Fibroblast of skin of left quadriceps (primary cell): ENCODE measurements at places on chromosomes 12 and 14.

GRCh38 chr12:121943926-121944325 is 25.5 kb downstream of the CFAP251 start:
- no peak for DNase-seq

- peak; percentile 98 for DNase-seq
Observed at GRCh38 chr12:65615118-65615517, 209.2 kb upstream of the HMGA2 start.

DNA sequence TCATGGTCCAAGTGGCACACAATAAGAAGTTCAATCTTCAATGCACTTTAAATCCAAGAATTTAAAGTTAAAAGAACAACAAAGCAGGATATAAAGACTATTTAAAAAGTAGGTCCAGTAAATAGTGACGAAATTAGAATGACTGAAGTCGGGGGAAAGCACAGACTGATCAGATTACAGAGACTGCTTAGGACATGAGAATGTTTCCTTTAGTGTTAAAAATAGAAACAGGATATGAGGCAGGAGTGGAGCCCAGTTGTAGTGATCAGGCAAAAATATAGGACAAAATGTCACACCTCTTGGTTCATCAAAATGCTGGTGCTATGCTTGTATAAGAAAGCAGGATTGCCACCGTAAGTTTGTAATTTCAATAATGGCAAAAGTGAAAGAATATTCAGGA is 52.2 kb upstream of the CD163 start:
- DNase-seq = peak; percentile 52

GRCh38 chr12:115574826-115575225 is 702.7 kb downstream of the MED13L start:
- no peak for DNase-seq

GRCh38 chr12:98701166-98701565 is 56.1 kb downstream of the APAF1 start:
- no peak for DNase-seq

DNA sequence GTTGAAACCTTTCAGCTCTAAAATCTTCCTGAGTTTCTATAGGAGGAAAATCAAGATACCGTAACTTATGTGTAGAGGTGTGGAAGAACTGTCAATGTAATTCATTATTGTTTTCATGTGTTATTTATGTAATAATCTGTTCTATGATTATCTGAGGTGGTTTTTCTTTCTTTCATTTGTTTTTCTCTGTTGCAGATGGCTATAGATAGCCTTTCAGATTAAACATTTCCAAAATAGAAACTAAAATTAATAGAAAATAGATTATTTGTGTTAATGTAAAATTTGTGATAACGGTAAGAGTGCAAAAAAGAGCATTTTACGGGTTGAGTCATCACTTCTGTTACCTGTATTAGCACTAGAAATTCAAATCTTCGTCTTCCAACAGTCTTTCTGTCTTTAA is 128.8 kb downstream of the SYNE2 start:
- no peak for DNase-seq

- no peak for DNase-seq
Observed at GRCh38 chr14:71468701-71469100, 463.5 kb upstream of the RGS6 start.

GRCh38 chr12:41100572-41100971 is 87.5 kb upstream of the PDZRN4 start:
- no peak for DNase-seq

DNA sequence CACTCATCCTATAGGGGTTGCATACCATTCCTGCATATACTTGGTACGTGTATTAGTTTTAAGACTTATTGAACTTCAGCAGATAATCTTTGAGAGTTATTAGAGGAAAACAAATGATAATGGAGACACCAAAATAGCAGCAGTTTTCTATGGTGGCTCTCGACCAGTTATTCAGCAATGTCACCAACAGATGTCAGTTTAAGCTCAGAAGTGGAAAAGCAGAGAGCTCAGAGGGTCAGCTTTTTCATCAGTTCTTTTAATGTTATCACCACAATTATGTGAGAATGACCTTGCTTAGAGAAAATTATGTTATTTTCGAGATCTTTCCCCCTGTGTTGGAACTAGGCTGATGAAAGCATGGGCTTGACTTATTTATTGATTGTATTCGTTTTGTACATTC is 32.0 kb downstream of the PTPN11 start:
- no peak for DNase-seq

DNA sequence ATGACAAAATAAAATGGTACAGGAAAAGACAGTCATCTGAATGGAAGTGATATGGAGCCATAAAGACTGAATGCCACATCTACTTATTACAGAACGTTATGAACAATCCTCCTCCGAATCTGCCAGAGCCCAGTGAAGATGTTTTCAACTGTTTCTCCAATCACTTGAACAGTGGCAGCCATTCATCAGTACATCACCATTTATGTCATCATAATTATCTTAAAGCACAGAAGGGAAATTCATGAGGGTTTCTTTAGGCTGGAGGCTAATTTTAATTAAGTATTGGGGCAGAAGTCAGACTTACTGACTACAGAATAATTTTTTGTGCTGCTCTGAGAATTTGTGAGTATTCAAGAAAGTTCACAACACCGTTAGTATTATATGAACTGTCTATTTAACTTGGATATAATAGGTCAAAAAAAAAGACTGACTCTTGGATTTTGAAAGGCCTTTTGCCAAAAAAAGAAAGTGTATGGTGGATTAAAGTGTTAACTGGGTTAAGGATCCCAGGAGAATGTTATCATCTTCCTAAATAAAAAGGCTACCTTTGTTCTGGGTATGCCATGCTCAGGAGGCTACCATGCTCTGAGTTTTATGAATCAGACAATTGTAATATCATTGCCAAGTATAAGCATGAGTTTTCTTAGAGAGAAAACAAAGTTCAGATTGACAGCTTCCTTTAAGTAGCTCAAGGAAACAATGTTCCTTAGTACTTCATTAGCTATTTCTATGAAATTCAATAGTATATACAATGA is 40.1 kb downstream of the PDZRN4 start:
- no peak for DNase-seq

DNA sequence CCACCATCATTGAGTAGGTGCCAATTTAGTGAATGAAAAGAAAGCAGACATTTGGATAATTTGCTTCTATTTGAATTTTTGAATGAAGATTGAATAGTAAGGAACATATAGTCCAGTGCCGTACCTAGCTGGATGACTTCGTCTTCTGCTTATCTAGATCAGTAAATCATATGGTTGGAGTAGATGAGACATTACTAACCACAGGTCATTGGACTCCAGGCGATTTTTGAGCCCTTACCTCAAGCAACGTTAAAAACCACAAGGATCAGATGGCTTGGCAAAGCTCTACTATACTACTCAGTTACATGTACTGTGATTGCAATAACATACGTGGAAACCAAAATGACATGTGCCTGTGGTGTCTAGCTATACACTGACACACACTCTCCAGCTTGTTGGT is 1.7 kb upstream of the SPATS2 start:
- no peak for DNase-seq

GRCh38 chr12:52175371-52176350 is 16.2 kb downstream of the KRT80 start:
- no peak for DNase-seq

DNA sequence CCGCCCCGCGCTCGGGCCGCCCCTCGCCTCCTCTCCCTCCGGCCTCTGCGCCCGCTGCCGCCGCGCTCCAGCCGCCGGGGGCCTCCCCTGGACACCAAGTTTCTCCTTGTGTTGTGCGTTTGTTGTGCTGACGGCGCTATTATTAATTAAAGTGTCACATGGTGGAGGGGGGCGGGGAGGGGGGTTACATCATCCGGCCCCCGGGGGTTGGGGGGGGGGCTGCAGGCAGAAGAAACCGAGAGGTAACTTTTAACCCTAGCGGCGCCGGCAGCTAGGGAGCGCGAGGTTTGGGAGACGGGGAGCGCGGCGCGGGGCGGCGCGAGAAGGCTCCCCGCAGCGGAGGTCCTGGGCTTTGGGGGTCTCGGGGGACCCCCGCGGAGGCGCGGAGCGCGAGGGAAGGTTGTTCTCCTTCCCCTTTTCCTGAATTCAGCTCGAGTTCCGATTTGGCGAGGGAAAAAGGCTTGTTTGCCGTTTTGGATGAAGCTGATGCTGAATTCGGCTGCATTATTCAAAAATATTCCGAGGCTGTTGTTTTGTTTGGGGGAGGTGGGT is at the start of gene HRK:
TSS of gene HRK (minus strand) at position 117 of the 552 bp plus-strand sequence. CDS start 134 bp downstream, outside the sequence.
- DNase-seq = no peak

DNA sequence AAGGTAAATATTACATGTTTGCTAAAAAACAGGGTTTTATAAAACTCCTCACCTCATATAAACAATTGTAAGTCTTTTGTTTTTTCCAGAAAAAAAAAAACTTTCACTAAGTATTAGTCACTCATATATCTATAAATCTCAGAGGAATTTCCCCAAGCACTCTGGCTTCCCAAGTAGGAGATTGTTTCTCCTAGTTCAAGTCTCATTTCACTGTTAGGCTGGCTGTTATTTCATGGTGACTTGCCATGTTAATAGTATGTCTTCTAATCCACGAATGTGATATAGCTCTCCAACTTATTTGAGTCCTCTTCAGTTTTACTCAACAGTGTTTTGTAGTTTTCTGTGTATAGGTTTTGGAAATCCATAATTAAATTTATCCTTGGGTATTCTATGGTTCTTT is 61.6 kb downstream of the CAPZA3 start:
- peak; percentile 36 for DNase-seq

DNA sequence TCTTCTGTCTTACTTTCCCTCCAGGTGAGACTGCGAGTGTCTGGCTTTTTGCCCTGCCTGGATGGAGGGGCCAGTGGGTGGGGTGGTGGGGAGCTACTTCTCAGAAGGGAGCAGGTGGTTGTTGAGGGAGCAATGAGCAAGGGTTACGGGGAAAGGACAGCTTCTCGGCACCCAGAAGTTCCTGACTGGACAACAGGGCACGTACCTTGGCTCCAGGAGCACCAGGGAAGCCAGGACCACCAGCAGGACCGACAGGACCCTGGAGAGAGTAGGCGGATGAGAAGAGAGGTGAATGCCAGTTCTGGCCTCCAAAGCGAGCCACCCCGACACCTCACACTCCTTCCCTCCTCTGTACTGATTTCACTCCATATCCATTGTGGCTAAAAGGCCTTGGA is 15.3 kb downstream of the COL2A1 start:
- DNase-seq = no peak

DNA sequence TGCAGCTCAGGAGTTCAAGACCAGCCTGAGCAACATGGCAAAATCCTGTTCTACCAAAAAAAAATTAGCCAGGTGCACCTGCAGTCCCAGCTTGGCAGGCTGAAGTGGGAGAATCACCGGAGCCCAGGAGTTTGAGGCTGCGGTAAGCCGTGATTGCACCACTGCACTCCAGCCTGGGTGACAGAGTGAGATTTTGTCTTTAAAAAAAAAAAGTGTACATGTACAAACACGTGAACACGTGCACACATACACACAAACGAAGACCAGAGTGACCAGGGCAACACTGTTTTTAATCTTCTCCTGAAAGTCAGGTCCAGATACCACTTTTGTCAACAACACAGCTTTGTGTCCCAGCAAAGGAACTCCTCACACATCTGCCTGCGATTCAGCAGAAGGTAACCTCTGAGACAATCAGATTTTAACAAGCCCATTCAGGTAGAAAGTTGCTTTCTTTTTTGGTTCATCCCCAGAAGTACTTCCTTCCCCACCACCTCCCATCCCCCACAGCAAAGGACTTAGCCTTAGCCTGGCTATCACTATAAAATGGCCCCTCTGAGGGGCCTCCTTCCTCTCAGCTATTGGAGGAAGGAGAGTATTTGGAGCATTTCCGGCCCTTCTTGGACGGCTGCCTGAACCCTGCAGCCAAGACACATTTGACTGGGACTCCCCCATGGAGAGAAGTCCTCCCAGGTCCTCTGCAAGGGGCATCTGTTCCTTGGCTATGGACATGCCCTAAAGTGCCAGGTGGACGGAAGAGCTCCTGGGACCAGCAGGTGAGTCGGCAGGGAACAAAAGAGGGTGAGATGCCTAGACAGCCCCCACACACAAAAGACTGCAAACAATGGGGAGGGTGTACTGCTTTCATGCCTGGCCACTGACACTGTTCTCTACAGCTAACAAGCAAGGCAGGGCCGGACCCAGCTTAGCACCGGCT is 9.8 kb downstream of the CTDSP2 start:
- DNase-seq = peak; percentile 86

GRCh38 chr14:34781242-34781641 is 66.8 kb upstream of the CFL2 start:
- peak; percentile 64 for DNase-seq

DNA sequence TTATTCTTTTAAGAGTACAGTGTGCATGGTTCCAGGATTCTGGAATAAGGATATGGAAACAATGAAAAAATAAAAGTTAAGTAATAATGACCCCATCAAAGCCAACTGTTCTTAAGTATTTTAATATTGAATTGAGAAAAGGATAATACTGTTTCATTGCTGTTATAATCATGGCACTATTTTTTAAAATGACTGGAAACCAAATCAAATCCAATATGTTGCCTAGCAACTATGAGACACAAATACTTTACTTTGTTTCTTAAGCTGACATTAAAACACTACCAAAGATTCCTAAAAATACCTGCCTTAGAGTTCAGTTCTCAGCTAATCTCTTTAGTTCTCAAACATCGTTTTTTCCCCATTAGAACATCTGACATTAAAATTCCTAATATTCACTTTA is 66.4 kb upstream of the OTOGL start:
- no peak for DNase-seq

DNA sequence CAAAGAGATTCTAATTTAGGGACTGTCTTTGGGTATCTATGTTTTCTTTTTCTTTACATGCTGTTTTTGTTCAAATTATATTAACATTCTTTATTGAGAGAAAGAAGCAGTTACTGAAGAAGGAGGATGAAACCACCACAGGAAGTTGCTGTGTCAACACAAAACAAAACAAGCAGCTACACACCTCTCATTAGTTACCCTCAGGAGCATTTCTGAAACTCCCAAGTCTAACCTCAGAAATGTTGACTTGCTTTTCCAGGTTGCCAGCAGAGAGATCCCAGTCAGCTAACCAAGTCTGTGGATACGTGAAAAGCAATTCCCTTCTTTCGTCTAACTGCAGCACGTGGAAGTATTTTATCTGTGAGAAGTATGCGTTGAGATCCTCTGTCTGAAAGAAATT is 33.5 kb downstream of the CLEC1A start:
- no peak for DNase-seq

DNA sequence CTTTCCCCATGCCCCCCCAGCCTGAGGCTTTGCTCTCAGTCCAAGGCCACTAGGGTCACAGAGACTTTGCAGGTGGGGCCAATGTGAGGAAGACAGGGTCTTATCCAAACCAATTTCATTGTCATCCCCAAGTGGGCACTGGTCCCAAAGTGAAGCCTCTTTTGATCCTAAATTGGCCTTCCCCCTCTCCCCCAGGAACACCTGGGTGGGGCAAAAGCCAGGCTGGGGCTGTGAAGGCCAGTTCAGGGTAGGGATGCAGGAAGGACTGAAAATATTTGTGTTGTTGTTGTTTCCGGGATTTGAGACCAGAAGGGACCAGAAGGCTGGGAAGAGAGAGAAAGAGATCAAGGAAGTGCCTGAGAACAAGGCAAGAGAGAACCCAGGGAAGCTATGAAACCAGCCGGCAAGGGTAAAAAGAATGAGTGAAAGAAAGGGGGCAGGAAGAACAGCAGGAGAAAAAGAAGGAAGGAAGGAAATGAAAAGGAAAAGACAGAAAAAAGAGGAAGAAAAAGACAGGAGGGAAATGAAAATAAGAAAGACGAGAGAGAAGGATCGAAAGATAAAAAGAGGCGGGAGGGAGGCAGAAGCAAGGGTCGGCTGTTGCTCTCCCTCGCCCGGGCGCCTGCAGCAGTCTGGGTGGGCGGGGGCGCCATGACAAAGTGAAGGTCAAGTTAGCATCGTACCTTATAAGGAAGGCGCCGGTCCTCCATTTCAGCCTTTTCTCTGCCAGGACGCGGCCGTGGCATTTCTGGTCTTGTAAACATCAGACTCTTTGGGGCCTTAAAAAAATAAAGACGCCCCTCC is 7.4 kb upstream of the HOXC11 start:
- no peak for DNase-seq

- no peak for DNase-seq
Observed at GRCh38 chr12:110622582-110622981, 8.7 kb downstream of the TCTN1 start.
